H7 (cell line): ENCODE measurements at places on chromosomes 6 and 20. TPM values are rescaled to one million over a fixed set of nuclear protein-coding genes. Genes with fewer than 3 reads are reported as not detected.

- no peak for DNase-seq
Measured at GRCh38 chr6:24743265-24743943, 24.4 kb upstream of the C6orf62 start.

- no peak for DNase-seq
Measured at GRCh38 chr6:163776906-163777686, 362.6 kb downstream of the QKI start.

DNA sequence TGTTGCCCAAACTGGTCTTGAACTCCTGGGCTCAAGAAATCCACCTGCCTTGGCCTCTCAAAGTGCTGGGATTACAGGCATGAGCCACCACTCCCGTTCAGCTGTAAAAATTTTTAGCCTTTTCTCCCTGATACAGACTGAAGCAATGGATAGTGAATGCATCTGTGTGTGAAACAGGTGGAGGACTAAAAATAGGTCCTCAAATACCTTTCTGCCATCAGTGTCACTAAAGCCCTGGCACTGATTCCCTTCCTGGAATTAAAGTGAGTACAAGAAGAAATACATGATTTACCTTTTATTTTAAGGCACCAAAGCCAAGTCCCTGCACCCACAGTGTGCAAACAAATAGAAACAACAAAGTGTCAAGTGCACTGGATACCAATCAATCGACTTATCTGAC lies 25.1 kb downstream of the TULP4 start:
- no peak for DNase-seq

C20orf204 gene
- 1.1 and 1.6 TPM in 2 replicates for total RNA-seq

DNA sequence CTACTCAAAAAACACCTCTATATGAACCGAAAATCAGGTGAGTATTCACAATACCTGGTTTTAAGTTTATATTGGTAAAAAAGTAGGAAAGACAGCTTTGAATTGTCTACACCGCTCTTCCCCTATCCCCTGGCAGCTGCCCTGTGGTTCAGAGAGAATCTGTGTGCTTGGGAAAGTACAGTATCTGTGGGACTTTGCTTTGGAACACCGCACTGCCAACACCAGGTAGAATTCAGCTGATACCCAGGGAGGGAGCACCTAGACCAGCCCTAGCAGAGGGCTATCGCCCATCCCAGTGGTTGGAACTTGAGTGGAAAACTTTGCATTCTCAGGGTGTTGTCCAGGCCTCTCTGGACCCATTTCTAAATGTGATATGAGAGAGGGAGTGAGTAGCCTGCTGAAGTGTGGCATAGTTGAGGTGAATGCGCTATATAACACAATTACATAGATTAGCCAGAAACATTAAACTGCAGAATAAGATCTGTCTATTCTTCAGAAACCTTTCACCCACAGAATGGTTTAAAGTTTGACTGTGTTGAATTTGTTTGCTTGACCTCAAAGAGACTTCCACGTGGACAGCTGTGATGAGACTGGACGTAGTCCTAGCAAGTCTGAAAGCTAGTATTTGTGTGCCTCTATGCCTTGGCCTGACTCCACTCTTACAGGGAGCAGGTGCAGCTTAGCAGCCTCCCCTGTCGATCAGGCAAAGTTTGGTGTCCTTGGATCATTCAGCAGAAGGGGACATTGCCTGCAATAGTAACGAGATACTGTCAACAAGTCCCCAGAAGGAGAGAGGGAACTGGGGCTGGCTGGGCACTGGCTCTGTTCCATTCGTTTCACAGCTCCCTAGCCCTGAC lies 11.5 kb upstream of the MPC1 start:
- DNase-seq = no peak

GRCh38 chr20:44447827-44448419 lies 27.8 kb upstream of the TTPAL start:
- no peak for DNase-seq

GRCh38 chr20:41005361-41005729 lies 23.3 kb upstream of the TOP1 start:
- no peak for DNase-seq

GRCh38 chr6:161274898-161275297 lies 1.0 kb upstream of the AGPAT4 start:
- DNase-seq = no peak

CTSZ gene
- 12.9 and 19.7 TPM in 2 replicates for total RNA-seq
